Stimulated activated CD8-positive, alpha-beta memory T cell treated with anti-CD3 and anti-CD28 coated beads, Interleukin-4, amount 100 ng/mL, for 4 hours (primary cell): ENCODE measurements at places on chromosomes 5 and 9.

DNA sequence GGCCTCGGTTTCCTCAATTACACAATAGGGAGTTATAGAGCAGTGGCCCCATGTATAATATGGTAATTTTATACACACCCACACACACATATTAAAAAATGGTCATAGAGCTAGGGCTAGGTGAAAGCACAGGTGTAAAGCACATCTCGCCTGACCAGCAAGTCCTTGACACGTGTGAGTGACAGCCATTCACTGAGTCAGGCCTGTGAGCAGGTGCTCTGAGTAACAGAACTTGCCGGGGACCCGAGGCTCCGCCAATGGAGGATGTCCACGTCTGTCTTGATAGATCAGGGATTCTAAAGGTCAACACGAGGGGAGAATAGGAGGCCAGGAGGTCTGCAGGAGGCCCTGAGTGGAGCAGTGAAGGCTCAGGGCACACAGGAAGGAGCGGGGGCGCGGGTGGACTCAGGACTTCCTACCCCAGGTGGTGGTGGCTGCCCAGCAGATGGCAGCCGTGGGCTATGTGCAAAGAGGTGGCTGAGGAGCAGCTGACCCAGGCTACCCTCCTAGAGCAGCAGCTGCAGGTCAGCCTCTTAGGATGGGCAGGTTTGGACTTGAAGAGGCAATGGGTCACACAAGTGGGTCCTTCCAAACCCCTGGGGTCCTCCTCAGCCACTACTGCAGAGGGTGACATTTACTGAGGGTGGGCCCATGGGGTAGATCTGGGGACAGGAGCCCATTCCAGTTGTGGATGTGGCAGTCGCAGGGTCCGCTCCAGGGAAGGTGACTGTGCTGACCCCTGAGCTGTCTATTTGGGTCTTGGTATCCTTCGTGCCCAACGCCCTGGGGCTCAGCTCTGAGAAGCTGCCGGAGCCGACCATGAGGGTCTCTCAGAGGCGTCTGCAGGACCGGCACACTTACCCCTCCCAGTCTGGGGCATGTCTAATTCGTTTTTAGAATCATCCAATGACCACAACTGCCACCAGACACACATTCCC lies 45.9 kb downstream of the PRRT1B start:
- DNase-seq, result peak; percentile 46

DNA sequence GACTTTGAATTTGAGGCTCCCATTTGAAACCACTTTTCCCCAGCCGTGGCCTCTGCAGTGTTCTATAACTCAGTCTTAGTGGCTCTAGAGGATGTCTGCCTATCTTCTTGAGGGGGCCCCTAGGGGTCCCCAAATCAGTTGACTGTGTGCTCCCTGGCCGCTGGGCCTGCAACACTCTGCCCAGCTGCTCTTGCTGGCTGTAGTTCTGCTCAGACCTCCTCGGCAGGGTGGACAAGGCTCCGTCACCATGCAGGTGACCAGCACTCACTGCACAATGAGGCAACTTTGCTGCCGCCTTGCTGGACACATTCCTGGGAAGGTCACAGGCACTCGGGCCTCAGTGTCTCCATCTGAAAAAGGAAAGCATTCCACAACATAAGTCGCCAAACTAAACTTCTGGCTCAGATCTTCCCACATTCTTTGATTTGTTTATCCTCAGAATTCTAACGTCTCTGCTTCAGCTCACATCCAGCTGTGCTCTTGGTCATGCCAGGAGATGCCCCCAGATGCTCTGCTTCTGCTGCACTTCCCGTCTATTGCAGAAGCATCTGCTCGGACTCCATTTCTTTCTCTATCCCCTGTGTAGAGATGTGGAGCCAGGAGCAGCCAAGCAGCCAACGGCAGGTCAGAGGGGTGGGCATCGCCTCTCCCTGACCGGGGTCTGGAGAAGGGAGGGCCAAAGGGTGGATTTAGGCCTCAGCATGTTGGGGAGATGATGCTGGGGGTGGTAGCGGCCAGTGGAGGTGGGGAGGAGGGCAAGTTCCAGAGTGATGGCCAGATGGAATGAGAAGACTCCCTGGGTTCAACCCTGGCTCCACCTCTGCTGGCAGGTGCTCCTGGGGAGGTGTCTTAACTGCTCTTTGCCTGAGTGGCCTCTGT lies 133.6 kb downstream of the MVB12B start:
- DNase-seq, result no peak

- no peak for DNase-seq
These were observed 904 bp downstream of the RPL12 start for GRCh38 chr9:127450243-127450760.

- DNase-seq, result no peak
These were observed 134.8 kb downstream of the UGCG start for GRCh38 chr9:112031400-112031799.

GRCh38 chr5:144308174-144308573 lies 137.5 kb downstream of the KCTD16 start:
- DNase-seq, result no peak

GRCh38 chr5:135032999-135033861 lies 798 bp downstream of the PITX1 start:
- no peak for DNase-seq

DNA sequence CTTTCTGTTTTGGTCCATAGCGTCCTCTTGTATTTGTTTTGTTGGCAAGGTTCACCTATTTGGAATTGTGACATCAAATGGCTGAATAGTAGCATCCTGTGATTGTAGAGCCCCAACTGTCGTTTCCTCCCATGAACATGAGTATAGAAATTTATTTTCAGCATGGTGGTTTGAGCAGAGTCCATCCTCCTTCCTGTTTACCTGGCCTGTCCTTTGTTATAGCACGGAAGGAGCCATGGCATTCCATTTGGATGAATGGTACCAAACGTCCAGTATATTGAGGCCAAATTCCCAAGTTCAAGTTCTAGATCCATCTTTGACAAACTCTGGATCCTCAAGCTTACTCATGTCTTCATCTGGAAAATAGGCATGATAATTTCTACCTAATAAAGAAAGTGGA lies 16.8 kb downstream of the RASGRF2 start:
- DNase-seq, result no peak

- no peak for DNase-seq
These were observed 17.4 kb upstream of the RORB start for GRCh38 chr9:74479711-74480110.

DNA sequence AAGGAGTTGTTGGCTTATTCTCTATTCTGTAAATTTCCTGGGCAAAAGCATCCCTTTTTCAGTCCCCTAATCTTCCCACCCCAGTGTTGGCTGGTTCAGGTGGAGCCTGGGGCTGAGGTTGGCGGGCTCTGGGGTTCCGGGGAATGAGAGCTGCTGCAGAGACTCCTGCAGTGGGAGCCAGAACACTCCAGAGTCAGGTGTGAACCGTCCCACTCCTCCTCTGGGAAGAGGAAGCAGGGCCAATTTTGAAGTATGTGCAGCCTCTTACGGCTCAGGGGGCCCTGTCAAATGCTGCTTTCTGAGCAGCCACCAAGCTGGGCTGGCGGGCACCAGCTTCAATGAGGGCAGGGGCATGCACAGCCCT lies 42.8 kb downstream of the JADE2 start:
- no peak for DNase-seq

DNA sequence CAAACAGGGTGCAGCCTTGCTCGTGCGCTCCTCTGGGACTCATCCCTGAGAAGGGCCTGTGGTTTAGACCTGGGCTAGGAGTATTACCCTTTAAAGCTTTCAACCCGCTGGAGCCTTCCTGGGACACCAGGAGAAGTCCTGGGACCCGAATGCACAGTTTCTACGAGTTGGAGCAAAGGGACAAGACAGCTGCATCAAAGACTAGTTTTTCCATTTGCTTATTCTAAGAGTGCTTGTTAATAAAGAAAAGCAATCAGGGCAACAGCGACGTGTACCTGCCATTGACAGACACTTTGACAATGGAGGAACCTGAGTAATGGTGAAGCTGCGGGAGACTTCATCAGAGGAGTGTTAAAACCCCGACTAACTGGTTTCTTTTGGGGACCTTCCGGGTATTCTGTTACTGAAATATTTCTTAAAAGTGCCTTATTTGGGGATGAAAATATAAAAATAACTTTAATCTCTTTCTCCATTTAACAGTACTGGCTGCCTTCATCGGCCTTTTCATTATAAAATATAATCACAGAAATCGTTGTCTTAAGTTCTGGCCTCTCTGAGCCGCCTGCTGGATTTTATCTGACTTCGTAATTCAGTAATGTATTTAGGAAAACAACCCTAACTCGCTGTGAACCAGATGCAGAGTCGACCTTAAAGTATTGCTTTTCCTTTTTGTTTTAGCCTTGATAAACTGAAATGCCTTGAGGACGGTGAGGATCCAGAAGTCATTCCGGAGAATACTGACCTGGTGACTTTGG lies 732 bp downstream of the SNAPC3 start:
- DNase-seq, result no peak

- DNase-seq, result no peak
These were observed 24.2 kb upstream of the TMEM171 start for GRCh38 chr5:73096239-73096575.

DNA sequence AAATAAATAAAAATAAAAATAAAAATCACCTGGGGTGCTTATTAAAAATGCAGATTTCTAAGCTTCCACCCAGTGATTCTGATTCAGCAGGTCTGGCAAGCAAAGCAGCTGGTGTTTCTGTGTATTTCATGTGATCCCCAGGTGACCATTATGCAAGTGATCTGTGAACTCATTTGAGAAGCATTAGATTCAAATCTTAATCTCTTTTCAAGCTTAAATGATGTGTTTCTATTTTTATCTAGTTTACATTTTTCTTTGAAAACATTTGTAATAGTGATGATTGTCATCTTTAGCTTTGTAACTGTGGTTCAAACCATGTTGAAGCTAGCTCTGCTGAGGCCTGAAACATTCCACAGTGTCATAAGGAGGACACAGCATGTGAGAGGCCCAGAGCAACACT lies 804.8 kb upstream of the ZNF608 start:
- DNase-seq, result no peak

GRCh38 chr5:97072696-97073095 lies 69.7 kb downstream of the LIX1 start:
- no peak for DNase-seq

- no peak for DNase-seq
These were observed 4.2 kb downstream of the LOX start for GRCh38 chr5:122073864-122074263.

DNA sequence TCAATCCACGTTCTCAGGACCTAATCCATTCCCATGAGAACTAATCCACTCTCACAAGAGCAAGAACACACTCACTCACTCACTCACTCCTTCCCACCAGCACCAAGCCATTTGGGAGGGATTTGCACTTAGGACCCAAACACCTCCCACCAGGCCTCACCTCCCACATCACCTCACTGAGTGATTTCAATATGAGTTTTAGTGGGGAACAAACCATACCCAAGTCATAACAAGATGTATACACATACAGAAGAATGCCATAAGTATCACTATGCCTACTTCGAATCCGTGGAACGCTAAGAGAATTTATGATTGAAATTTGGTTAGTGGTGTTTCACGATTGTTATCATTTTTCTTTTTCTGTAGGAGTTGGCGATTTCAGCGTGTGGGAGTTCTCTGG lies 29.3 kb upstream of the CTSL start:
- DNase-seq, result no peak

DNA sequence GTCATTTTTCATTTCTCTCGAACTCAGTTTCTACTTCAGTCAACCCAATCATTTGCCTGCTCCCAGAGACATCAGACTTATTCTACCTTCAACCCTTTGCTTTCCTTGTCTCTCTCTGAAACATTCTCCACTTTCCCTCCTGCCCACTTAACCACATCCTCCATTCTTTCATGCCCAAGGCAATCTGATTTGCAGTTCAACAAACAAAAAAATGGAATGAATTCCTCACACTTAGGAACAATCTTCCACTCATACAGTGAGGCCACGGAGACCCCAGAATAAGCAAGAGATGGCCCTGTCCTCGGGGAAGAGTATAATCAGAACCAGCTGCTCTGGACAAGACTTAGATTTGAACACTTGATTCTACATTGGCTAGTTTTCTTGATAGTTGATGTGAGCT lies 180.5 kb downstream of the RFK start:
- DNase-seq, result no peak

DNA sequence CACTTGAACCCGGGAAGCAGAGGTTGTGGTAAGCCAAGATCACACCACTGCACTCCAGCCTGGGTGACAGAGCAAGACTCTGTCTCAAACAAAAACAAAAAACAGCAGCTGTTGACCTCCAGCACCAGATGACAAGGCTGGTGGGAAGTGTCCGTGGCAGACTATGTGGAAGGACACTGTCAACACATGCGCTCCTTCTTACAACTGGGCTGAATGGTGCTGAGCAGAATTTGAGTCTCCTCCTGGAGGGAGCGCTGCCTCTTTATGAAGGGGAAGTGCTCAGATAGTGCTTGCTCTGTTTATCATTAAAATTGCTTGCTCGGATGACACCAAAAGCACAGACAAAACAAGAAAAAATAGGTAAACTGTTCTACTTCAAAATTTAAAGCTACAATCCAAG lies 9.2 kb upstream of the CFAP157 start:
- no peak for DNase-seq

DNA sequence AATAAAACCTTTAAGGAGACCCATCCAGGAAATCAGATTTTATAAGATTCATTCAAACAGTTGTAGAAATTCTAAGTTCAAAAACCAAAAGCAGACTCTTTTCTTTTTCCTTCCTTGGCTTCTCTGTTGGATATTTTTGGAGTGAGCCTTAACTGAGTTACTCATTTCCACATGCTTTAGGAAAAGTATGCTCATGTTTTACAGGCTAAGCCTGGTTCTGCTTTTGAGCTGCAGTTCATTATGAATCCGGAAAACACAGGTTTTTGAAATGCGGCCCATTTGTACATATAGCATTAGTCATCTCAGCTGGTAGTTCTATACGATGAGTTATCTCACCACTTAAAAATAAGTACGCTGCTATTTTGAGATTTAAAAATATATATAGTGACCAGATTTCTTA lies 156.6 kb upstream of the DMRT1 start:
- no peak for DNase-seq

GRCh38 chr5:73603998-73604397 lies 22.0 kb upstream of the ARHGEF28 start:
- no peak for DNase-seq

- DNase-seq, result no peak
These were observed 62.0 kb upstream of the ASS1 start for GRCh38 chr9:130382636-130383349.
